ENCODE measurements at places on chromosomes 12 and 14.

- DNase-seq: peak; percentile 51
Observed at GRCh38 chr12:65634061-65634460, 190.2 kb upstream of the HMGA2 start.

DNA sequence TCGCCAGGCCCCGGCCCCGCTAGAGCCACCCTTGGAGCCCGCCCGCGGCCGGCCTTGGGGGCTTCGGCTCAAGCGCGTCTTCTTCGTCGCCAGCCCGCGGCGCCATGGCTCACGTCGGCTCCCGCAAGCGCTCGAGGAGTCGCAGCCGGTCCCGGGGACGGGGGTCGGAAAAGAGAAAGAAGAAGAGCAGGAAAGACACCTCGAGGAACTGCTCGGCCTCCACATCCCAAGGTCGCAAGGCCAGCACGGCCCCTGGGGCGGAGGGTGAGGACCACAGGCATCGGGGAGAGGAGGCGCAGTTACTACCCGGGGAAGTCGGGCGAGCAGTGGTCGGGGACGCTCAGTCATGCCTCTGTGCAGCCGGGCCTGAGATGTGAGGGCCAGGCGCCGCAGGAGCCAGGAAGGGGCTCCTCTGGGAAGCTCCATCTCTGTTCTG, 573 bp downstream of the ARL6IP4 start:
- no peak for DNase-seq

DNA sequence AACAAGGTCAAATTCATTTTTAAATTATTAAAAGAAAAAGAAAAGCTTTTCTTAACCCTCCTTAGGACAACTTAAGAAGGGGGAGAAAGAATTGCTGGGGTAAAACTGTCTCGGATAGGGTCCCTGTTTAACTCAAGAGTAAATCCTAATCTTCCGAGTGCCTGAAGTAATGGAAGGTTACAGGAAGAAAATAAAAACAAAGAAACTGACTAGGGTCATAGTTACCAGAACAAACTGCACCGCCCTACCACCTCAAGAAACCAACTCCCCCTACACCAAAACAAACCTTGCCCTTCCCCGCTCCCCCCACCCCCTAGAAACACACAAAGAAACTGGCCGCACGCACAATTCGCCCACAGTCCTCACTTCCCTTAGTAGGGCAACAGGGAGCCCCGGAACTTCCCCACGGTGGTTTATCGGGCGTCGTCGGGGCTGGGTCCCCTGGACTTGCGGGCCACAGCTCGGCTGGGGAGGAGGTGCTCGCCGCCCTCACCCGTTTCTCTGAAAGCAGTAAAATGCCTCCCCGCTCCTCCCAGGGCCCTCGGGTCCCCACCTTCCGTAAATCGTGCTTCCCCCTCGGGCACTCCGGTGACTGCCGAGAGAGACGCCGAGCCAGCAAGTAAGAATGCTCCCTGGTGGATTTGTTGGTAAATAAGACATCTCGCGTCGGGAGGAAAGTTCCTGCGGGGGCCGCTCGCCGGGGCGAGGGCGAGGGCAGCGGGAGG, 2.4 kb downstream of the SINHCAF start:
- no peak for DNase-seq

DNA sequence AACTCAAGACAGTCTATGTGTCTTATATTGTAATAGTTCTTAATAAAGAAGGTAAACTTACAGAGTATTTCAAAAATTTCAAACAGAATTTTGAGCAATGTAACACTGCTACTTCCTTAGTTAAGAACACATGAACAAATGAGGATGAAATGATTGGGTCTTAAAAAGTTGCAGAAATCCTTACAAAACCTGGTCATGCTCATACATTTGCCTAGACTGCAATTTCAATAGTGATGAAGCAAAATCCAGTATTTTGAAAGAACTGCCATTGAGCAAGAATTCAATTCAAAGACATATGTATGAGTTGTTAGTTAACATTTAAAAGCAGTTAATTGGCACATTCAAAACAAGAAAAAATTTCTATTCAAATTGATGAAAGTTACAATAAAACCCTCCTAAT, 17.8 kb upstream of the HIF1A start:
- DNase-seq: no peak

GRCh38 chr14:80264702-80265101, 53.4 kb upstream of the DIO2 start:
- DNase-seq: no peak

GRCh38 chr12:59624732-59625460, 29.1 kb downstream of the SLC16A7 start:
- DNase-seq: no peak

DNA sequence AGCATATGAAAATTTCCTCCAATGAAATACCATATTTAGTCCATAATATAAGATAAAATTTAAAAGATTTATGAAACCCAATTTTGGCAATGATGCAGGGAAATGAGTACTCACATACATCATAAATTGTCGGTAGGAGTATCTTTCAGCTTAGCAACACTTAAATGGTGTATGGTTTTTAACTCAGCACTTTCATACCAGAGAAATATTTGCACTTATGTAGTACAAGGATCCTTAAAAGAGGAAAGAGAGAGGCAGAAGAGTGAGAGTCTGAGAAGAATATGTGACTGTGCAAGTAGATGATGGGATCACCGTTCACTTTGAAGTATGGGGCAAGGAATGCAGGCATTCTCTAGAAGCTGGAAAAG, 379.3 kb upstream of the DCN start:
- no peak for DNase-seq

DNA sequence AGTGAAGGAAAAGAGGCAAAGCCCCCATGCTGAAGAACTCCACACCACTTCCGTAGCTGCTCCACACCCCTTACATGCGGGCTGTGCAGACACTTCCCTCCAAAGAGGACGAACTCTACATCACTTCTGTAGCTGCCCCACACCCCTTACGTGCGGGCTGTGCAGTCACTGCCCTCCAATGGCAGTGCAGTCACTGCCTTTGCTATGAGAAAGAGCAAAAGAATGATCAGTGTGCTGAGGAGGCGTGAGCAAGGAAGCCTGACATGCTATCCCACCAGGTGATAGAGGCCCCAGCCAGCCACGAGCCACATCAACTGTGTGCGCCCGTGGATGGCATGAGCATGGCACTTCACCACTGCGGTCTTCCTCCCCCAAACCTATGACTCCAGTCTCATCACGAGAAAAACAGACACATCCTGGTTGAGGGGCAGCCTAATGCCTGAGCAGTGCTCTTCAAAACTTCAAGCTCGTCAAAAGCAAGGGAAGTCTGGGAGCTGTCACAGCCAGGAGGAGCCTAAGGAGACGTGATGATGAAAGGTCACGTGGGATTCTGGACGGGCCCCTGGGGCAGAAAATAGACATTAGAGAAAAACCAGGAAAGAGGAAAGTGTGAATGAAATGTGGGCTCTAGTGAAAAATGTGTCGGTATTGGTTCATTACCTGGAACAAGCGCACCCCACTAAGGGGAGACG, 60.8 kb upstream of the C14orf180 start:
- no peak for DNase-seq

GRCh38 chr12:115249671-115250278, 565.8 kb upstream of the TBX3 start:
- no peak for DNase-seq

- DNase-seq: no peak
Observed at GRCh38 chr14:106666341-106666740, 1140.0 kb downstream of the TMEM121 start.

DNA sequence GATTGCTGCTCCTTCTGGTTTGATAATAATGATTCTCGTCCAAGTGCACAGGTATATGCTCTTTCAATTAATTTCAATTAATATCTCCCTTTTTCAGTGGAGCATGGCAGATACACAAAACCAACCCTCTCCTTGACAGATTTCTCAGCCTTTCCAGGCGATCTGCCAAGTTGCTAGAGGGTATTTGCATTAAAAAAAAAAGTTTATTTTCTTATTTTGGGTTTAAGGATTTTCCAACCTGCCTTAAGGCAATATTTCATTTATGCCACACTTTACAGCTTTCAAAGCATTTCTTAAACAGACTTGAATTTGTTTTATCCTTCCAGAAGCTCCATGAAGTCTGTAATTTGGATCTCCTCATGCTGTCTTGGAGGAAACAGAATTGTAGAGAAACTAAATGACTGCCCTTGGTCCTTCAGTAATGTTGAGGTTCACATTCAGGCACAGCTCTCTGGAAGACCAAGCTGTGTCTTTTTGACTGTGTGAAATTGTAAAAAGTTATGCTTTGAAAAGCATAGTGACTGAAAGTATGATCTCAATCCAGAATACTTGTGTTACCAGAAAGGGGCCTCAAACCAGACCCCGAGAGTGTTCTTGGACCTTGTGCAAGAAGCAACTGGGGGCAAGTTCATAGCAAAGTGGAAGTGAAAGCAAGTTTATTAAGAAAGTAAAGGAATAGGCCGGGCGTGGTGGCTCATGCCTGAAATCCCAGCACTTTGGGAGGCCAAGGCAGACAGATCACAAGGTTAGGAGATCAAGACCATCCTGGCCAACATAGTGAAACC, 2.3 kb downstream of the DGLUCY start:
- DNase-seq: no peak

GRCh38 chr12:123580772-123581171, 3.6 kb upstream of the TMED2 start:
- DNase-seq: no peak

DNA sequence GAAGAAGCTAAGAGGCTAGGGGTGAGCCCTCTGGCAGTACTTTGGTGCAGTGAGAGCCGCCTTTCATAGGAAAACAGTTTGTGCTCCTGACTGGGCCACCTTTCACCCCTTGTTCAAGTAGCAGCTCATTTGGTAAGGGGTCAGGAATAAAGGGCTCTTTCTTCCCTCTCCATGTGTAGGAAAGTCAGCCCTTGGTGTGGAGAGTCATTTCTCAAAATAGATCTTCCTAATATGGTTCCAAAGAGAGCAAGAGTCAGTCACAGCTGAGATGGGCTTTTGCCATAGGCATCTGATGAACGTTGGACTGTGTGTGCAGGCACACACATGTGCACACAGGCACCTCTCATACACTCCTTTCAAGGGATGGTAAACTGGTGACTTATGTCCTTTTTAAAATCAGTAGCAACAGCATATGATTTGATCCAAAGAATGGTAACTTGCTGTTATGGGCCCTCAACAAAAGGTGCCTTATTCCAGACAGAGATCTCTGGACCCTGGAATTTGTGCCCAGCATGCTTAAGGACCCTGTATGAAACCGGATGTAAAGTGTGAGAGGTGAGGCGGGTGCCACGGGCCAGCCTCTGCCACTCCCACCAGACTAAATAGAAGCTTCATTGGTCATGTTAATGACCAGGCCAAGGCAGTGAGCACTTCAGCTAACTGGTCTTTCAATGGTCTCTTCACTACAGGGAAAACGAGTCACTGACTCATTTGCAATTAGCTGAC, 16.7 kb upstream of the RIC8B start:
- DNase-seq: no peak

DNA sequence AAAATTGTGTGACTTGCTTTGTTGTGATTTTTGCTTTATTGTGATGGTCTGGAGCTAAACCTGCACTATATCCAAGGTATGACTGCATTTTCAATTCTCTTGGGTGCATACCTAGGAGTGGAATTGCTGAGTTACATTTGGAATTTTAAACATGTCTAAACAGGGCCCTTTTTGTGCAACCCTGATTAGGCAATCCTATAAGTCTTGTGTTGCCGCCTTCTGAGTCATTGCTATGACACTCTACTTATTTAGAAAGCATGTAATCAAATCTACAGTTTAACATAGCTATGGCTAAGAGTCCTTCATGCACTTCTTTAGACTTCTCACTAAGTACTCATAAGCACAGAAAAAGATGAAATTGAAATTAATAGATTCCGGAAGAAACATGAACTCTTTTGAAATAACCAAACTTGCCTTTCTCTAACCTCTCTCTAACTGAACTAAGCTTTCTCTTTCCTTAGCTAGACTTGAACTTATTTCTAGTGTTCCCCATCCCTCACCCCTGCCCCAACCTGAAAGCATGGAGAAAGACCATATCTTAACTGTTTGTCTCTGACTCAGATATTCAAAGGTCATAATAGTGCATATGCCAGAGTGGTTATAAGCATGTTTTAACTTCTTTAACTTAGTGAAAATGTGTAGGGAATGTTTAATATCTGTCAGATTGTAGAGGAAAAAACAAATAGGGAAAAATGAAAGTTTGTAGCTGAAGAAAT, 203.0 kb downstream of the SNAPC1 start:
- DNase-seq: no peak

GRCh38 chr12:75706786-75707605, 195.6 kb upstream of the KRR1 start:
- no peak for DNase-seq

DNA sequence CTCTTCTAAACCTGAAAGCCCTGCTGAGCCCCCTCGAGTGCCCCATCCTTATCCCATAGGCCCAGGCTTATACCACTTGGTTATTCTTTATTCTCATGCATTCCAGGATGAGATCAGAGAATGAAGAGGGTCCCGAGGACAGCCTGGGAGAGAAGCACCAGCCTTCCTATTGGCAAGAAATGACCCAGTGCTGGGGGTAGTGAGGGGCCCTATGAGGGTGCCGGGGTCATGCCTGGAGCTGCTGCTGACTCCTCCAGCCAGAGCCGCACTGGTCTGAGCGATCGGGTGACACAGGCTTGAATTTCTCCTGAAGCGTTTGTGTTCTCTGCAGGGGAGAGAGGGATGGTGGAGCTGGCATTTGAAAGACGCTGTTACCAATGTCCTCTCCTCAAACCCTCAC, 18.1 kb downstream of the MORN3 start:
- no peak for DNase-seq

DNA sequence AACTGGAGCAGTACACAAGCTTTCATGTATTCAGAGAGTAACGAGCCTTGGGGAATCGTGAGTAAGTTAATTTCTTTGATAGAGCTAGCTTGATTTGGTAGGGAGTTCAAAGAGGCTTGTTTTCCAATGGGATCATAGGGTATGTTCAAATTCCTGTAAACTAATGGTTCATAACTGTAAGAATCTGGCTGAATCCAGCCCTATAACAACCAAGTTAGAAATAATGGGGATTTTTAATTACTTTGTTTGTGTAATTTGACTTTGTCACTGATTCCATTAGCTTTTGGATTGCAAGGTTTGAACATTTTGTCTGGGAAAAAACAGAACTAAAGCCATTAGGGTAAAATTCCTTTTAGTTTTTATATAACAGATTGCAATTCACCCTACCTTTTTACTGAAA, 94.0 kb downstream of the WNK1 start:
- no peak for DNase-seq

- DNase-seq: peak; percentile 90
Observed at GRCh38 chr12:128637642-128638606, 185.8 kb downstream of the SLC15A4 start.

DNA sequence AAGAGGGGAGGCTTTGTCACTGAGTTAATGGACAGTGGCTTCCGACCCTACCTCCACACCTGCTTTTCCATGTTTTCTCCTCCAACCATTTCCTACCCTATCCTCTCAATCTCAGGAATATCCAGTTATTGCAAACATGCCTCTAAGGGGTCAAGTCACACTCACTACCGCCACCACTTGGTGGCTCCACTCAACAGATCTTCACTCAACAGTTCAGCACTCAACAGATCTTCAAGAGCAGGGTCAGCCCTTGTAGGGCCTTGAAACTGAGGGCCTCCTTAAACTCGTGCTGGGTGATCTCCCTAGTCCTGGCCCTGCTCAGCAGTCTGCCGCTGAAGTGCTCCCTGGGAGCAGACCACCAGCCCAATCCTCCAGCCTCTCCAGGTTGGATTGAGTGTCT, 14.2 kb downstream of the ZNF641 start:
- DNase-seq: no peak

GRCh38 chr12:16607906-16608775, 2.2 kb upstream of the LMO3 start:
- no peak for DNase-seq
